ENCODE measurements at places on chromosomes 12 and 14. TPM values are rescaled to one million over a fixed set of nuclear protein-coding genes. Genes with fewer than 3 reads are reported as not detected.
A peak's percentile ranks its signal among the peaks of the same experiment; 100 is the strongest.

GRCh38 chr14:35438910-35439713, 34.6 kb upstream of the NFKBIA start:
- no peak for DNase-seq

- DNase-seq, result no peak
These were observed 33.3 kb upstream of the GPR68 start for GRCh38 chr14:91277546-91278382.

Gene PTPRR
- 0.15 TPM for total RNA-seq

DNA sequence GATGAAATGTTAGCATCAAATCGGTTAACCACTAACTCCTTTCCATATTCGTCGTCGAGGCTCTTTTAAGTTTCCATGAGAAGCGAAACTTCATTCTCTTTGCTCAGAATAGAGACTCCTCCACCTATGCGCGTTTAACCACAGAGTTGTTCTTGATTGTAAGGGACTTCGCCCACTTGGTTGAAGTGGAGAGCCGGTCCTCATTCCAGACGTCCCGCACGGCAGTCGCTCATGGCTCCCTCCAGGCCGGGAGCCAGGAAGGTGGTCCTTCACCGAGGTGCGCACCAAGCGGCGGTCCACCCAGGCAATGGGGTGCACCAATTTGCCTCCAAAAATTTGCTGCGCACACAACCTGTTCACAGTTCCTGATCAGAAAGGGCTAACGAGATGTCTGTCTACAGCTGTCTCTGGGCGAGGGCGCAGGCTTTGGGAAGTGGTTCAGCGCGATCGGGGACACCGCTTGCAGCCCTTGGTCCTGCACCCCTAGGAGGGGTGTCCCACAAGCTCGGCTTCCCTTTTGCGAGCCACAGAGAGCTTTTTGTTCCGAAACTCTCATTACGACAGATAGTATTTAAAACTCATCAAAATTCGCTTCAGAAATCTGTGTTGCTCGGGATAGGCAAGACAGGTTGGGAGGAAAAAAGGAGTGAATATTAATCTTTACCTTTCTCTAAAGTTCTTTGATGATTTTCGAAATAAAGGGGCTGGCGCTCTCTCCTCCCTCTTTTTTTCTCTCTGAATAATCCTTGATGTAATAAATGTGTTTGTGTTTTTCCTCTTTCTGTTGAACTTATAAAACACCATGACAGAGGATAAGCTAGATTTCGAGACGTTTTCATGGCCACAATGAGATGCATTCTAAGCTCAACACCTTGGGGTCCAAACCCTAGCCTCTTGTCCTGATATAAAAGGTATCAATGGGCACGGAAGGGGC, 6.4 kb upstream of the ALX1 start:
- DNase-seq, result no peak

GRCh38 chr12:51188359-51189051, 15.6 kb upstream of the TFCP2 start:
- DNase-seq, result no peak

GRCh38 chr12:4628406-4628805, 20.4 kb downstream of the AKAP3 start:
- no peak for DNase-seq

Gene LUM
- total RNA-seq, result 0.73 TPM

DNA sequence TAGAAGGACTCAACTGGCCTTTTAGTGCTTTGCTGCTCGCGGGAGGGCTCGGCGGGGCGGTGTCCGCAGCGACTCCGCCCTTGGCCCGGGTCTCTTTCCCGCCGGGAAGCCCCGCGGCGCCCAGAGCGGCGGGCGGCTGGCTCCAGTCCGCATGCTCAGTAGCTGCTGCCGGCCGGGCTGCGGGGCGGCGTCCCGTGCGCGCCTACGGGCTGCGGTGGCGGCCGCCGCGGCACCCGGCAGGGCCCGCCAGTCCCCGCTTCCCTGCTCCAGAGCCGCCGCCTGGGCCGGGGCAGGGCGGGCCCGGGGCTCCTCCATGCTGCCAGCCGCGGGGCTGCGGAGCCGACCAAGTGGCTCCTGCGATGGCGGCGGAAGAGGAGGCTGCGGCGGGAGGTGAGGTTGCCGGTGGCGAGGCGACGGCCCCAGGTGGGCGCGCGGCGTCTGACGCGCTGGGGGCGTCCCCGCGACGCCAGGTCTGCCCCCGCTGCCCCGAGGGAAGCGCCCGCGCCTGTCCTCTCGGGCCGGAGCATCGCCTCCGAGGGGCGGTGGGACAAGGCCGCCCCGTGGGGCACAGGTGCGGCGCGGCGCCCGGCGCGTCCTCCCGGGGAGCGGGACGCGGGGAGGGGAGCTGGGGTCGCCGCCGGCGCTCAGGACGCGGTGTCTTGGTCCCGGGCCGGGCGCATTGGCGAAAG, at the start of gene BMAL2:
TSS of gene BMAL2 (plus strand) at position 123 of the 689 bp plus-strand sequence. CDS start at position 360, 237 bp downstream.
- no peak for DNase-seq

DNA sequence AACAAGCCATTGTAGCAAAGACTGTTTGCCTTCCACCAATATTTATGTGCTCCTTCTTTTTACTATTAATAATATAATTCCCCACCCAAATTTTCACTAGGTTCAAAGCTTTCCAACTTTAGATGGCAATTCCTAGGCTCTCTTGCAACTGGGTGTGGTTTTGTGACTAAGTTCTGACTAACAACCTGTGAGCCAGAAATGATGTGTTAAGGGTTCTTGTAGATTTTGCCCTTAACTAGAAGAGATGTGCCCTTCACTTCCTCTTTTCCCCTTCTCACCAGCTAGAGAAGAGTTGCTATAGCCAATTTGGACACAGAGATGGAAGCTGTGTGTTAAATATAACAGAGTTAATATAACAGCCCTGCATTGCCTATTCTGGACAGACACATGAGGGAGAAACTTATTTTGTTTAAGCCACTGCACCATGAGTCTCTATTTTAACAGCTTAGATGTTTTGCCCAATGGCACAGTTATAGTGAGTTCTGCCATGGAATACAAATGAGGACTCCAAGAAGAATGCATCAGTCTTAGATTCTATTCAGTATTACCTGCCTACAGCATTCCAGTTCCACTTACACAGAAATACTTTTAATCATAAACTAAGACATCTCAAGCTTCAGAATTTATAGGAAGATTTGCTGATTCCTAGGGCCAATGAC, 216.2 kb downstream of the DUSP6 start:
- no peak for DNase-seq

GRCh38 chr14:65290830-65291229, 121.7 kb upstream of the FUT8 start:
- no peak for DNase-seq

DNA sequence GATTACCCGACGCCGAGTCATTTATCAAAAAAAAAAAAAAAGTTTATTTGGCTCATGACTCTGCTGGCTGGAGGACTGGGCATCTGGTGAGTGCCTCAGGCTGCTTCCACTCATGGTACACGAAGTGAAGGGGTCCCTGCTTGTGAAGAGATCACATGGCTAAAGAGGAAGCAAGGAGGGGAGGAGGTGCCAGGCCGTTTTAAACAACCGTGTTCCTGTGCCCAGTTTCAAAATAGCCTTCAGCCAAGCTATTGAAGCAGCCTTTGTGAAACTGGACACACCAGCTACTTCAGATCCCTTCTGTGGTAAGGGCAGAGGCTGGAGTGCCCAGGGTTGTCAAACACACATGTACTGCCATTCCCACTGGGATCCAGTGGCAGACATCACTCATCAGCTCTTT, 7.6 kb downstream of the POP5 start:
- DNase-seq, result no peak

DNA sequence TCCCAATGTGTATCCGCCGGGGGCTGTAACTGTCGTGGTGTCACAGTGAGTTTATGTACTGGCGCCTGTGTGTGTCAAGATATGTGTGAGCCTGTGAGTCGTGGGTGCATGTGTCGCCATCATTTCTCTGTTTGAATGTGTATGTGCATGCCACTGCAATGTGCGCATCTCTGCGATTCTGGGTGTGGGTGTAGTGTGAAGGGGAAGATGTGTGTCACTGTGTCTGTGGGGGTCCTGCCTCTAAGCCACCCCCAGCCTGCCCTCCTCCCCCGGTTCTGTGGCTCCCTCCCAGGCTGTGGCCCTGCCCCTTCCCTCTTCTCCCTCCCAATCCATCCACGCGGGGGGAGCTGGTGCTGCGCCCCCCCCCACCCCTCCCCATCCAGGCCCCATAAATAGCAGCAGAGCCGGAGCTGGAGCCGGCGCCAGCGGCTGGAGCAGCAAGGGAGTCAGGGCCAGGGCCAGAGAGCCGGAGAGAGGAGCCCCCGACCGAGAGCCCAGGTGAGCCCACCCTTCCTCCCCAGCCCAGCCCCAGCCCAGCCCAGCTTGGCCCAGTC, at the start of gene CPNE6:
TSS of gene CPNE6 (plus strand) at position 419 of the 554 bp plus-strand sequence. CDS start 1,375 bp downstream, outside the sequence.
- DNase-seq, result no peak

GRCh38 chr14:36604757-36605505, 22.5 kb upstream of the NKX2-8 start:
- DNase-seq, result peak; percentile 50

DNA sequence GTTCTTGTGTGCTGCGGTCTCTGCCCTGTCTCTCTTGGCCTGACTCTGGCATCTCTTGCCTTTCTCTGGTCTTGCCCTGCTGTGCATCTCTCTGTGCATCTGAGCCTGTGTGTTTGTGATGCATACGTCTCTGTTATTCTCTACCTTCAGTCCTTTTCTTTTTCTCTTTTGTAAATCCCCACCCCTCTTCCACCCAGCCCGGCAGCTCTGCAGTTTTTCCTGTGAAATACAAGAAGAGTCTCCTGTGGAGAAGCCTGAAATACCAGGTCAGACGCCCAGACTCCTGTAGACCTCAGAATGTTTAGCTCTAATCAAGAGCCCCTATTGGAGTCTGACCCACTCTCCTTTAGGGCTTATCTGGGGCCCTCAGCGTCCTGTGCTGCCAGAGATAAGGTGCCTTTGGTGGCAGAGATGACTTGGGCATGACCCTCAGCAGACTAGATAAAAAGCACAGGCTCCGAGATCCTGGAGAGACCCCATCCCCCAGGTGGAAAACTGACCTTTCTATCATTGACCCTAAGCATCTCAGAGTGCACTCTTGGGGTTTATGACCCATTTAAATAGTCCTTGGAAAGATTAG, 167.5 kb upstream of the SRRM4 start:
- no peak for DNase-seq

- no peak for DNase-seq
These were observed 185.6 kb downstream of the TMEM117 start for GRCh38 chr12:44021471-44021971.

Gene KRT81
- not detected for total RNA-seq

- no peak for DNase-seq
These were observed 1.4 kb downstream of the AKAP6 start for GRCh38 chr14:32330351-32331111.

DNA sequence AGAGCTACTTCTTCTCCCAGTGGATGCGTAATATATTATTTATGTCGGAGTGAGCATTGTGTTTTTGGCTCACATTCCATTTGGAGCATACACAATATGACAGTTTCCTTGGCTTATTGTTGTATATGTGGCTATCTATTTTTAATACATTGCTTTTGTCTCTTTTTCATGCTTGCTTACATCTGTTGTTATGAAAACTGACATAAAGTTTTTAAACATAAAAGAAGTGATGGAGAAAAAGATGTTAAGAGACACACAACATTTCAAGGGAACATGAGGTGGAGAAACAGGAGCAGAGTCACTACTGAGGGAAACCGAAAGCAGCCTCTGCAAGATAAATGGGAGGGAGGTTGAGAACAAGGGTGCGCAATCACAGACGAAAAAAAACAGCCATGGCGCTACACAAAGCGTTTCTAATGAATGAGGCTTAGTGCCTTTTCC, 228.4 kb upstream of the NPAS3 start:
- no peak for DNase-seq

- peak; percentile 22 for DNase-seq
These were observed 108.5 kb upstream of the ESRRB start for GRCh38 chr14:76267322-76268046.

DNA sequence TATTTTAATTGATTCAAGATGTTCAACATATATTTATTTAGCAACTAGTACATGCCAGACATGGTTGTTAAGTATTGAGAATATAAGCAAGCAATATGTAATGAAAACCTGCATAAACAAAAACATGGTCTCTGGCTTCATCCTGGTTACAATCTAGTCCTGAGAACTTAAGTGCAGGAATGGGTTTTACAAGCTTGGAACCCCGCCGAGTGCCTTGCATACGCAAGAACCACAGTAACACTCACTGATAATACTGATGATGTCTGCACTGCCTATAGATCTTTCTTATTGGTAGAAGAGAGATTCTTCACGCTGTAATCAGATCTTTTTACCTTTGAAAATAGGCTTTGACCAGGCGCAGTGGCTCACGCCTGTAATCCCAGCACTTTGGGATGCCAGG, 22.9 kb upstream of the CALM1 start:
- no peak for DNase-seq

- no peak for DNase-seq
These were observed at the start of gene ITGA7 for GRCh38 chr12:55707841-55708694. ITGA7 (minus strand) TSS chr12:55707904; CDS start chr12:55707682, 222 bp downstream.

Gene CMKLR1
- 0.06 TPM for total RNA-seq

Gene MYRFL
- not detected for total RNA-seq

Gene TMEM132C
- total RNA-seq, result not detected

Gene VRTN
- total RNA-seq, result not detected

Gene ANO2
- total RNA-seq, result 32.4 TPM

- no peak for DNase-seq
These were observed 273.9 kb upstream of the MIS18BP1 start for GRCh38 chr14:45526715-45527549.

Gene PTGER2
- 0.92 TPM for total RNA-seq

DNA sequence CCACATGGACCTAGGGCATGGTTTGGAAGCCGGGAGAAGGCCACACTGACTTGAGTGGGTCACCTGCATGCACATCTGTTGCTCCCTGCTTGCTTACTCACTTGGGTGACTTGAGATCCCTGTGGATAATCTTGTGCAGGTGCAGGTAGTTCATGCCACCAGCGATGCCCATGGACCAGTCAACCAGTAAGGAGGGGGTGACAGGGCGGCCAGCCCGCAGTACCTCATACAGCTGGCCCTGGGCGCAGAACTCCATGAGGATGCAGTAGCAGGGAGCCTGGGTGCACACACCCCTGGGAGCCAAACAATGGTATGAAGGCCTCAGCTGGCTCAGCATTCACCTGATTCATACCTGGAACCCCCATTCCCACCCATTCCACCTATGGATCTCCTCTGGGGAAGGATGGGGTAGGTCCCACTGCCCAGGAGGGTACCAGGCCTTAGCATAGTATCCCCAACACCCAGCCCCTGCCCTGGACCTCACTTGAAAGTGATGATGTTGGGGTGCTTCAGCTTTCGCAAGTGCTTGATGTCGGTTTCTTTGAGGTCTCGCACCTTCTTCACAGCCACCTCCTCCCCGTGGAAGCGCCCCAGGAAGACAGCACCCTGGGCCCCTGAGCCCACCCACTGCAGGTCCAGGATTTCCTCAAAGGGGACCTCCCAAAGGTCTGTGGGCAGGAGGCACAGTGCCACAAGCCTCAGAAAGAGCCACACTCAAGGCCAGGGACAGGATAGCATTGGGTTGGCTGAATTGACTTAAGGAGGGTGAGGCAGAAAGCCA, 13.1 kb downstream of the MAP3K12 start:
- DNase-seq, result no peak
